ENCODE measurements at places on chromosomes 13 and 19. TPM values are rescaled to one million over a fixed set of nuclear protein-coding genes. Genes with fewer than 3 reads are reported as not detected.

Gene ZNF835
- polyA plus RNA-seq, result 6.0 TPM

Gene EIF3K
- polyA plus RNA-seq, result 371 TPM

Gene CD22
- polyA plus RNA-seq, result 494 TPM

Gene INSL3
- polyA plus RNA-seq, result 1.7 TPM

Gene PDE4A
- polyA plus RNA-seq, result 2.9 TPM
